ENCODE measurements at places on chromosomes 5 and 9.
A peak's percentile ranks its signal among the peaks of the same experiment; 100 is the strongest.

GRCh38 chr5:113678924-113679575 is 165.6 kb downstream of the YTHDC2 start:
- H3K27ac ChIP-seq: no peak overlapping the region
- no peaks in the 10 kb centered on the region for H3K36me3 ChIP-seq
- H3K4me1 ChIP-seq: no peaks in the 10 kb centered on the region
- no peaks in the 10 kb centered on the region for H3K27me3 ChIP-seq
- H3K4me3 ChIP-seq: no peak overlapping the region

DNA sequence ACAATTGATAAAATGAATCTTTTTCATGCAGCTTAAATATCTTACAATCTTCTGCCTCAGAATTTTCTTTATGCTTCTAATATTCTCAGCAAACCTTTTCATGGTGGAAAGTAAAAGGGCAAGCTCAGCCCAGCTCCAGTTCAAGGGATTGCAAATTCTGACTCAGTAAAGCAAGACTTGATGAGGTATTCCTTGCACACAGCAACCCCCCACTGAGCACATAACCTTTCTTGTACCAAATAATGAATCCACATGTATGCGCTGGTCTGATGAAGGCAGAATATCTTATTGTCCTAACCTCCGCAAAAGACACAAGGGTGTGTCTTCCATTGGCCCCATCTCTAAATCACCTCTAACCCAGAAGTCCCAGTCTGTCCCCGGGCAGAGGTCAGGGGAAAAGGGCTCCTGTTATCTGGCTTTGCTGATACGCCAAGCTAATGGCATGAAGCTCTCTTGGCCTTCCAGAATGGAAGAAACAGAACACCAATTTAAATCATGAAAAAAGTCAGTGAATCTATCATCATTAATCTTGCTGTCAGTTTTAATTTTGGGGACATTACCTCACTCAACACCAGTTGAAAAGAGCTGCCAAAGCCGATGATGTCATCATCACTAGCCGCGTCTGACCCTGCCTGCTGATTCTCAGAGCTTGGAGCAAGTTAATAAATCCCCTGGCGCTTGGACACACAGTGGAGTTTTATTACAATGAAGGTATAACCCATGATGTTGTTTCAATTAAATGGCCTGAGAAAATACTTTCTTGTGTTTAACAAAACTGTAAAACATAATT is 592.5 kb upstream of the CLINT1 start:
- no peaks in the 10 kb centered on the region for H3K36me3 ChIP-seq
- no peak overlapping the region for H3K4me3 ChIP-seq
- no peaks in the 10 kb centered on the region for H3K4me1 ChIP-seq
- H3K27me3 ChIP-seq: no peaks in the 10 kb centered on the region
- no peak overlapping the region for H3K27ac ChIP-seq
- DNase-seq: no peak

GRCh38 chr9:108191065-108191464 is 664.7 kb downstream of the ACTL7B start:
- peaks cover 6% of the 10 kb centered on the region for H3K4me1 ChIP-seq
- H3K27ac ChIP-seq: no peak overlapping the region
- no peak overlapping the region for H3K4me3 ChIP-seq

DNA sequence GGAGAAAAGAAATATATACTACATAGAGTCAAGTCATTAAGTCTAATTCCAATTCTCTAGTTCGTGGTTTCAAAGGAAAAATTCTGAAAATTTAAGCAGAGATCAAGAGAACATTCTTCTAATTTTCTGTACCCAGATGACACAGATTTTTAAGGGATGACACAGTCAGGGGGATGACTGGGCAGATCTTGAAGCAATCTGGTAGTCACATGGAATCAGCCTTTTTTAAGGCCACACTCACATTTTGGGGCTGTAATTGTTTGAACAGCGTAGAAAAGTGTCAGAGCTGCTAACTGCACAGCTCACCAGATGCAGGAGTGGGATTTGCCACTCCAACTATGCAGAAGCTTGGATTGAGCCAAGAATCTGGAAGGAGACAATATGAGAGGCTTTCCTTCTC is 20.4 kb downstream of the PDE4D start:
- no peak overlapping the region for H3K4me3 ChIP-seq
- no peaks in the 10 kb centered on the region for H3K27me3 ChIP-seq
- no peak for DNase-seq
- H3K27ac ChIP-seq: no peak overlapping the region

DNA sequence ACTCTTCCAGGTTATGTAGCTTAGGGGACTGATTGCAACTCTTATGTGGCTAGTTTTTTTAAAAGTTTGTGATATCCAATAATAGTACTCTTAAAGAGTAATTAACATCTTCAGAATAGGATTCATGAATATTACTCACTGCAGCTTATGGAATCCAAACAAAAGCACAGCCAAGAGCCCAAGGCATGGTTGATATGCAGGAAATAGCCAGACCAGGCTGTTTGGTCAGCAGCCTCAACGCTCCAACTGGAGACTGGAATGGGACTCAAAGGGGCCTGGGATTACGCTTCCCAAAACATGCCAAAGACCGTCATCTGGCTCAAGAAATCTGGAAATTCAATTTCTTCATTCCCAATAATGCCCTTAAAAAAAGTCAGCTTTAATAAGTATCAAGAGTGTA is 268.6 kb downstream of the SEC61B start:
- H3K4me3 ChIP-seq: no peak overlapping the region
- H3K27me3 ChIP-seq: no peaks in the 10 kb centered on the region
- no peak for DNase-seq
- no peaks in the 10 kb centered on the region for H3K36me3 ChIP-seq

GRCh38 chr9:75505654-75506053 is 384.8 kb upstream of the PCSK5 start:
- no peak for DNase-seq
- no peak overlapping the region for H3K27ac ChIP-seq
- no peaks in the 10 kb centered on the region for H3K36me3 ChIP-seq
- H3K4me3 ChIP-seq: no peak overlapping the region

DNA sequence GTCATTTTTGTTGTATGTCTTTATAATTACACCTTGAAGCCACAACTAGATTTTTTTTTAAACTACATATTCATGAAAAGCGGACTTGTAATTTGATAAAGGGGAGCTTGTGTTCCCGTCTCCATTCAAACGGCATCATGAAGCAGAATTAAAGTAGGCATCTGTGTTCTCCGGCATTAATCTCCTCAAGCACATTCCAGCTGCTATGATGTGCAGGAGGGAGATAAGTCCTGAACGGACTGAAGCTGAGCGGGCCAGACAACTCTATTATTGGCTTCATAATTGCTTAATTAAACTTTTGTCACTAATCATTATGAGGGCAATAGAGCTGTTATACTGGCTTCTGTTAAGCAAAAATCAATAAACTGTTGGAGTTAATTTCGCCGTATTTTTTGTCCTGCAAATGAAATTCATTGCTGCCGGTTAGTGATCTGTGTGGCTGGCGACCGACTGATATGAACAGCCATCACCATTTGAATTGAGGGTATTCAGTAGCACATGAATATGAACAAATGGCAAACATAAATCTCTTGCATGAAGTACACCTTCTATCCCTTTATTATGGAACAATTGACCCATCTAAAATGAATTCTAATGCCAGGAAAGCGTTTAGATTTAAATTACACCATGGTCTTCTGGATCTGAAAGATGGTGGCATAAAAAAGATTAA is 408.8 kb upstream of the IRX1 start:
- H3K36me3 ChIP-seq: no peaks in the 10 kb centered on the region
- H3K27ac ChIP-seq: no peak overlapping the region
- H3K27me3 ChIP-seq: peaks cover 13% of the 10 kb centered on the region
- H3K4me3 ChIP-seq: no peak overlapping the region
- no peak for DNase-seq

- H3K4me3 ChIP-seq: no peak overlapping the region
- no peaks in the 10 kb centered on the region for H3K27me3 ChIP-seq
- no peaks in the 10 kb centered on the region for H3K36me3 ChIP-seq
- H3K27ac ChIP-seq: no peak overlapping the region
Measured at GRCh38 chr9:95284162-95285080, 33.1 kb downstream of the FANCC start.

GRCh38 chr5:131252824-131253171 is 11.1 kb upstream of the CDC42SE2 start:
- DNase-seq: no peak
- no peaks in the 10 kb centered on the region for H3K27me3 ChIP-seq
- peak overlapping the region; percentile 50 for H3K27ac ChIP-seq
- peaks cover 3% of the 10 kb centered on the region for H3K4me1 ChIP-seq
- H3K4me3 ChIP-seq: no peak overlapping the region
- no peaks in the 10 kb centered on the region for H3K36me3 ChIP-seq

GRCh38 chr9:101693546-101694336 is 44.7 kb downstream of the GRIN3A start:
- no peak for DNase-seq
- H3K4me1 ChIP-seq: no peaks in the 10 kb centered on the region
- no peaks in the 10 kb centered on the region for H3K27me3 ChIP-seq
- no peak overlapping the region for H3K27ac ChIP-seq

DNA sequence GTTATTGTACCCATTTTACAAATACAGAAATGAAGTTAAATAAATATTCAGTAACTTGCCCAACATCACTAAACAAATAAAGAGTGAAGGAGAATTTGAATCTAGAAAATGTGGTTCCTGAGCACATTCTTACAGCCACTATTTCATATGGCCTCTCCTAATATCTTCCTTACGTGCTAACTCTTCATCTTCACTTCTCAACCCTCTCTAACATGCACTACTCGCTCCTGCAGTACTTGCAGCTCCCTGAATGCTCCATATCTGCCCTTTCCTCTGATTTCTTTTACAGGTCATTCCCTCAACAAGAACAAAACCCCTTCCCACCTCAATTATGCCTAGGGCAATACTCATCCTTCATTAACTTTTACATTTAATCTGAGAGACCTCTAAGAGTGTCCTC is 711.5 kb downstream of the CETN3 start:
- H3K36me3 ChIP-seq: no peaks in the 10 kb centered on the region
- no peak overlapping the region for H3K4me3 ChIP-seq
- no peak for DNase-seq
- no peaks in the 10 kb centered on the region for H3K27me3 ChIP-seq
- no peak overlapping the region for H3K27ac ChIP-seq

GRCh38 chr5:18630458-18631045 is 996.3 kb downstream of the TAF11L14 start:
- H3K36me3 ChIP-seq: no peaks in the 10 kb centered on the region
- H3K27me3 ChIP-seq: no peaks in the 10 kb centered on the region
- no peak for DNase-seq
- H3K27ac ChIP-seq: no peak overlapping the region
- no peaks in the 10 kb centered on the region for H3K4me1 ChIP-seq

- peaks cover 58% of the 10 kb centered on the region for H3K4me1 ChIP-seq
- peak; percentile 83 for DNase-seq
- no peaks in the 10 kb centered on the region for H3K36me3 ChIP-seq
- no peaks in the 10 kb centered on the region for H3K27me3 ChIP-seq
- peak overlapping the region; percentile 95 for H3K4me3 ChIP-seq
Measured at GRCh38 chr9:92669527-92669889, 423 bp downstream of the IPPK start.

DNA sequence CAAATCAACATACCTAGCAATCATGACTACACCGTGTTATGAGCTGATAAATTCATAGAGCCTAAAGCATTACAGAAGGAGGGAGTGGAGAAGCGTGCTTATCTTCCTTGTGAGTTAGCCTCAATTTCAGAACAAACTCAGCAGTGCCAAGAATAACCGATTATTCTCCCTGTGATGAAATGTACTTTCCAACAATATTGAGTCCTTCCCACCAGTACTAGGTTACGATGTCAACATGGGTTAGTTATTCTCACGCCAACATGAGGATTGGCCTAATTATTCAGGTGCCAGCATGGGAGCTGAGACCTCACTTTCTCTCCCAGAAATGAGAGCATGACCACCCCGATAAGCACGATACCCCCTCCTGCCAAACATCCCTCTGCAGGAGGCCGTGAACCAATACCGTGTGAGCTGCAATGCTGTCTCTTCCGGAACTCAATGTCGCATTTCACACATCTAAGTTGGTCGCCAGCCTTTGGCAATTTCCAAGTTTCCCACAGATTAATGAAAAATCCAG is 193.7 kb downstream of the ENC1 start:
- no peaks in the 10 kb centered on the region for H3K36me3 ChIP-seq
- H3K4me1 ChIP-seq: no peaks in the 10 kb centered on the region
- H3K4me3 ChIP-seq: no peak overlapping the region
- H3K27me3 ChIP-seq: no peaks in the 10 kb centered on the region
- no peak overlapping the region for H3K27ac ChIP-seq

- peaks cover 20% of the 10 kb centered on the region for H3K36me3 ChIP-seq
- peaks cover 63% of the 10 kb centered on the region for H3K4me1 ChIP-seq
- H3K27ac ChIP-seq: no peak overlapping the region
- no peak overlapping the region for H3K4me3 ChIP-seq
- H3K27me3 ChIP-seq: no peaks in the 10 kb centered on the region
Measured at GRCh38 chr5:177445052-177445916, 1.3 kb upstream of the PRR7 start.

DNA sequence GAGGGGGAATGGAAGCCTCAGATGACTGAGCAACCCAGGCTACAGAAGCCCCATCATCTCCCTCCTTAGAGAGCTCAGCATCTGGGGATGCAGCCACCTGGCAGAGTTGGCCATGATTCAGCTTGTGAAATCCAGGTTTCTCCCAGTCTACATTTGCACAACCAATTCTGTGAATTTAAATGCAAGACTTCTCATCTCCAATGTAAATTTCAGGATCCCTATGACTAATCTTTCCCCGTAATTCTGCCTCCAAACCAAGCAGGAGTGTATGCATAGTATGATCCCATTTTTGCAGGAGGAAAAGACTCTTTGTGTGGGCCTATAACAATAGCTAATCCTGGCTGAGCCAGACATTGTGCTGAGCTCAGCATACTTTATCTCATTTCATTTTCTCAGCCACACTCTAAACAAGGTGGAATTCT is 59.6 kb upstream of the IL17B start:
- no peak overlapping the region for H3K4me3 ChIP-seq
- no peak for DNase-seq
- H3K27ac ChIP-seq: peak overlapping the region; percentile 79
- H3K36me3 ChIP-seq: no peaks in the 10 kb centered on the region
- no peaks in the 10 kb centered on the region for H3K27me3 ChIP-seq

- H3K4me3 ChIP-seq: no peak overlapping the region
- no peaks in the 10 kb centered on the region for H3K36me3 ChIP-seq
- H3K27ac ChIP-seq: no peak overlapping the region
- H3K27me3 ChIP-seq: no peaks in the 10 kb centered on the region
Measured at GRCh38 chr5:54655761-54656160, 138.2 kb downstream of the SNX18 start.

- H3K36me3 ChIP-seq: no peaks in the 10 kb centered on the region
- no peak for DNase-seq
- no peaks in the 10 kb centered on the region for H3K27me3 ChIP-seq
- peaks cover 10% of the 10 kb centered on the region for H3K4me1 ChIP-seq
- peak overlapping the region; percentile 52 for H3K4me3 ChIP-seq
Measured at GRCh38 chr9:6681957-6682501, 36.5 kb upstream of the GLDC start.

DNA sequence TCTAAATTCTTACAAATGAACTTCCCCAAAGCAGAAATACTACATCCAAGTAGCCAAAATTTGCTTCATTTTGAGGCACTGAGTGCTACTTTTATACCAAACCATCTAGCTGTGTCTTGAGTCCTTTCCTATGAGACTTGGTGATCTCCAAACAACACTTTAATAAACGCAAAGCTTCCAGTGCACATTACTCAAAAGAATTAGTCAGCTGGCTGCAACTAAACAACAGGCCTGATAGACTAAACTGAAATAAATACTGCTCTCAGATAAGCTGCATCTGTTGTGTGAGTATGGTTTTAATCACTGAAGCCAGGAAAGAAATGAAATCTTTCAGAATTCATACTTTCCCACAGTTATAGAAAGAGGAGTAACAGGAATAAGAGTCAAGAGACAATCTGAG is 80.3 kb downstream of the VCAN start:
- no peak overlapping the region for H3K4me3 ChIP-seq
- H3K4me1 ChIP-seq: peaks cover 5% of the 10 kb centered on the region
- H3K36me3 ChIP-seq: no peaks in the 10 kb centered on the region
- no peaks in the 10 kb centered on the region for H3K27me3 ChIP-seq
- H3K27ac ChIP-seq: no peak overlapping the region
